ENCODE measurements at places on chromosomes 4 and X. TPM values are rescaled to one million over a fixed set of nuclear protein-coding genes. Genes with fewer than 3 reads are reported as not detected.

- DNase-seq: no peak
Observed at GRCh38 chr4:15332377-15332776, 95.5 kb upstream of the C1QTNF7 start.

- DNase-seq: peak; percentile 73
Observed at GRCh38 chr4:56937262-56937661, 29.6 kb downstream of the REST start.

GRCh38 chr4:77089866-77090265 lies 14.1 kb upstream of the CCNI start:
- DNase-seq: no peak

DNA sequence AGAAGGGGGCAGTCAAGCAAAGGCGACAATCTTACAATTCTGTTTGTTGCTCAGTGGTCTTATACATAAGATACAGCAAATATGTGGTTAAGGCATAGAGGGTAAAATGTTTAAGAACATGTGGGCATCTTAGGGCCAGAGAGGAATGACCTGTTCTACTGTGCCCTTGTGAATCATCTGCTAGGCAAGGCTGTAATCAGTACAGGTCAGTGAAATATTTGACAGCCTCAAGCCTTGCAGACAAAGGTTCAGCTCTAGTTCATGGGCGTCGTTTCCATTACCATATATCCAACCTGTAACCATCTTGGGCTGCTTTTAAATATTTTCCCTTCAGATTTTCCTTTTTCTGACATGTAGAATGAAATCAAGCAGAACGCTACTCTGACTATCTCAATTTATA lies 37.3 kb downstream of the AGA start:
- DNase-seq: no peak

DNA sequence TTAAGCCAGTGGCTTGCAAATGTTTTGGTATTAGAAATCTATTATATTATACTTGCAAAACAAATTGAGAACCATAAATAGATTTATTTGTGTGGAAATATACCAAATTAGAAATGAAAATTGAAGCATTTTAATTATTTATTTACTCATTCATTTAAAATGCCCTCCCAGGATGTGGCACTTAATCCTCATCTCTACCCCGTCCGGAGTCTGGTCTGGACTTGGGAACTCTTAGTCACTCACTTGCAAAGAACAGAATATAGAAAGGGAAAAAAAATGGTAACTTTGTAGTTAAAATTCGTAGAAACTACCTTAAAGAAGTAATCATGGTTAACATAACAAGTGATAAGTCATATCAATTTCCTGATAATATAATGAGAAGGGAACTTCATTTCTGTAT lies 775.9 kb upstream of the INTU start:
- DNase-seq: no peak

DNA sequence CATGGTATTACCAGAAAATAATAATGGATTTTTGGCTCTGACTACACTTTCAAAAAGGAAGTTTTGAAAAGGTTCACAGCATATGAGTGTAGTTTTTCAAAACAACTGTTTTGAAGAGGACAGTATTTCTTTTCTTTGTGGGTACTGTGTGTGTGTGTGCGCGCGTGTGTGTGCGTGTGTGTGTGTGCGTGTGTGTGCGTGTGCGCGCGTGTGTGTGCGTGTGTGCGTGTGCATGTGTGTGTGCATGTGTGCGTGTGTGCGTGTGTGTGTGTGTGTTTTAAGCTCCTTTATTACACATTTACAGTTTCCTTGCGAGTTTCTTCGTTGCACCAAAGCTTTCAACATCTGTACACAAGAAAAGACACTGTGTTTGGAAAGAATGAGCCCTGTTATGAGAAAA lies 755.4 kb downstream of the SH3BGRL start:
- DNase-seq: no peak

DNA sequence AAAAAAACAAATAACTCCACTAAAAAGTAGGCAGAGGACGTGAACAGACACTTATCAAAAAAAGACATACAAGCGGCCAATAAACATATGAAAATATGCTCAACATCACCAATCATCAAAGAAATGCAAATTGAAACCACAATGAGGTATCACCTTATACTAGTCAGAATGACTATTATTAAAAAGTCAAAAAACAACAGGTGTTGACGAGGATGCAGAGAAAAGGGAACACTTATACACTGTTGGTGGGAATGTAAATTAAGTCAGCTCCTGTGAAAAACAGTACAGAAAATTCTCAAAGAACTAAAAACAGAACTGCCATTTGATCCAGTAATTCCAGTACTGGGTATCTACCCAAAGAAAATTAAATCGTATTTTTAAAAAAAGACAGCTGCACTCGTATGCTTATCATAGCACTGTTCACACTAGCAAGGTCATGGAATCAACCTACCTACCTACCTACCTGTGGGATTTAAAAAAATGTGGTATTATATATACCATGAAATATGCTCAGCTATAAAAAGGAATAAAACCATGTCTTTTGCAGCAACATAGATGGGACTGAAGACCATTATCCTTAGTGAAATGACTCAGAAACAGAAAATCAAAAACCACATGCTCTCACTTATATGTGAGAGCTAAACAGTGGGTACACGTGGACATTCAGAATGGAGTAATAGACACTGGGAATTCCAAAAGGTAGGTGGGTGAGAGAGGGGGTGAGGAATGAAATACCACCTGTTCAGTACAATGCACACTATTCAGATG lies 24.8 kb upstream of the PTPN13 start:
- no peak for DNase-seq

DNA sequence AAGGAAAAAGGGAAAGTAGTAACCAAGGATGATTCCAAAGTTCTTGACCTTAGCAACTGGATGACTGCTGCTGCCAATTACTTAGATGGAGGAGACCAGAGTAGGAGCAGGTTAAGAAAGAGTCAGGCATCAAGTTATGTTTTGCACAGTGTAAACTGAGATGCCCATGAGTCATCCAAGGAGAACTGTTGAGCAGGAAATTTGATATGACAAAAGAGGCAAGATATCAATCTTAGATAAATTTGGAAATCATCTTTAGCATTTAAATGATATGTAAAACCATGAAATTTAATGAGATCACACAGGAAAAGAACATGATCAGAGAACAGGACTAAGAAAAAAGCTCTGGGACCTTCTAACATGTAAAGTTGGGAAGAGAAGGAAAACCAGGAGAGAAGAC lies 361.3 kb downstream of the OPHN1 start:
- peak; percentile 37 for DNase-seq

DNA sequence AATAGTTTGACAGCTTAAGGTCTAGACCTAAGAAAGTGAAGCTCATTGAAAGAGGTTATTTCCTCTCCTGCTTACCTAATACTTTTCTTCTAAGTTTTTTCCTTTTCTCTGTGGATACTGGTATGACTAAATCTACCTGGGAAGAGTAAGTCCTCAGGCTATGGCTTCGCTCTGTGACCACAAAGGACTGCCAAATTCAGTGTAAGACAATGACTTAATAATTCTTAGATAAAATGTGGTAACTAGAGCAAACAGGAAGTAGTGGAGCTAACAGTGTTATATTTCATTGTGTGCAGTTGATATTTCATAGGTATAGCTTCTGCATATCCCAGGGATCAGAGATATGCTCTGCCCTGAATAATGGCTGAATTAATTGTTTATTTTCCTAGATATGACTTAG lies 418.9 kb downstream of the CCSER1 start:
- peak; percentile 73 for DNase-seq

DNA sequence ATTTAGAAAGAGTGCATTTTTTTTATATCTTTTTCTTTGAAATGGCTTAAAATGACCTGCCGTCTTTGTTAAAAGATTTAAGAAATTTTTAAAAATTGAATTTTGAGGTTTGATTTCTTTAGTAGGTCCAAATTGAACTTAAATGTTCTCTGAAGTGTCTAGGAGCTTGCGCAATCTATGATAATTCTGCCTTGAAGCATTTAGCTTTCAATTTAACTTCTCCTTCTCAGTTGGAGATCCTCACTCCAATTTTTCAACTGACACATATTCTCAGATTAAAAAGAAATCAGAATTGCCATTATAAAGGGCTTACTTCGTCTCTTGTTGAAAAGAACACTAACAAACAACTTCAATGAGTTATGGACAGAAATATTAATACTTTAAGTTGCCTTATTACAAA lies 273.5 kb downstream of the TMA16 start:
- DNase-seq: no peak

DNA sequence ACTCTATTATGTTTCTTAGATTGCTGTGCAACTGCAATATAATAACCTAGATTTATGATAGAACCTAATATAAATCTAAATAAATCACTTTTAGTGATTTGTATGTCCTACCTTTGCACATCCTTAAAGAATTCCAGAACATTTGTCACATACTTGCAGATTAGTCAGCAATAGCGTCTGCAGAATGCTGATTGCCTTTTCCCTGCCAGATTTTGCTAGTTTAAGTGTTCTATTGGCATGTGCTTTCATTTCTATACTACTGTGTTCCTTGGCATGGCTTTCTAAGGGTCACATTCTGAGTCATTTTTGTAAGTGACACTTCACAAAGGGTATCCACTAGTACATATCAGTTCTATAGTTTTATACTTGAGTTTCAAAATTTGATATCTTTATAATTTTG lies 303.1 kb upstream of the GIMD1 start:
- DNase-seq: peak; percentile 19

GRCh38 chr4:6689506-6689960 lies 4.1 kb upstream of the S100P start:
- no peak for DNase-seq

- no peak for DNase-seq
Observed at GRCh38 chrX:26376037-26376708, 160.2 kb downstream of the MAGEB5 start.

The PPP1R2C gene
- total RNA-seq: not detected

The IL1RAPL1 gene
- total RNA-seq: not detected

The APLN gene
- total RNA-seq: not detected

The TCEAL2 gene
- total RNA-seq: not detected
